HTR-8/SVneo (cell line): ENCODE measurements at places on chromosomes 6 and 20.

DNA sequence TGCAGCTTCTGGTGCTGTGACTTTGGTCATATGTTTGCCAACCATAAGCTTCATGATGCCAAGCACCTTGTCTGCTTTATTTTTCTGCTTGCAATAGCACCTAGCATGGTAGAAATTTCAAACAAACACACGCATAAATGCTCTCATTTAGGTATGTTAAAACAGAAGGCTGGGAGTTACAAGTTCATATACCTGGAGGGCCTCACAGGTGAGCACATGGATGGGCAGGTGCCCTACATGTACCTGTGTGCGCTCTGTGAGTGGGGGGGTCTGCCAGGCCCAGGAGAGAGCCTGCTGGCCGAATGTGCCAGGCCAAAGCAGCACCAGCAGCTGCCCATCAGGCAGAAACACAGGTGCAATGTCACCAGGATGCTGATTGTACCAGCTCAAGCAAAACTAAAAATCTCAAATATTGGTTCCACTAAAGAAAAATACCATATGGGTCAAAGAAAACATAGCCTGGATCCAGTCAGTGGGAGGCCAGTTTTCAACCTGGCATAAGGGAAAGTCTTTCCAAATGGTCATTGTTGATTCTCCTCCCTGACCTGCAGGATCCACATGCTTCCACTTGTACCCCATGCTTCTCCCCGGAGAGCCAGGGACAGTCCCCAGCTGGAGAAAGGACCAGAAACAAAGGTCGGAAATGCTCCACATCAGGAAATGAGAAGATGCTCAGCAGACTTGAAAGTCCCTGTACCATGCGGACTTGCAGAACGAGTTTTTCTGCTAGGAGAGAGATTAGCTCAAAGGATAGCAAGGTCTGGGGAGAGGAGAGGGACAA, 7.2 kb upstream of the PFDN4 start:
- no peak for DNase-seq

GRCh38 chr6:13004601-13005000, 288.0 kb downstream of the PHACTR1 start:
- no peak for DNase-seq

- peak; percentile 100 for DNase-seq
Observed at GRCh38 chr20:49187851-49188641, at the start of gene STAU1. TSS of gene STAU1 (minus strand) at chr20:49188334. CDS start at chr20:49166201, 22,133 bp downstream.

GRCh38 chr6:101000341-101000740, 119.2 kb upstream of the ASCC3 start:
- DNase-seq, result no peak

GRCh38 chr6:650098-650497, 6.8 kb downstream of the HUS1B start:
- no peak for DNase-seq

GRCh38 chr6:7919871-7920270, 9.3 kb upstream of the TXNDC5 start:
- peak; percentile 26 for DNase-seq

GRCh38 chr20:1656844-1657243, 735 bp downstream of the SIRPG start:
- DNase-seq, result no peak

DNA sequence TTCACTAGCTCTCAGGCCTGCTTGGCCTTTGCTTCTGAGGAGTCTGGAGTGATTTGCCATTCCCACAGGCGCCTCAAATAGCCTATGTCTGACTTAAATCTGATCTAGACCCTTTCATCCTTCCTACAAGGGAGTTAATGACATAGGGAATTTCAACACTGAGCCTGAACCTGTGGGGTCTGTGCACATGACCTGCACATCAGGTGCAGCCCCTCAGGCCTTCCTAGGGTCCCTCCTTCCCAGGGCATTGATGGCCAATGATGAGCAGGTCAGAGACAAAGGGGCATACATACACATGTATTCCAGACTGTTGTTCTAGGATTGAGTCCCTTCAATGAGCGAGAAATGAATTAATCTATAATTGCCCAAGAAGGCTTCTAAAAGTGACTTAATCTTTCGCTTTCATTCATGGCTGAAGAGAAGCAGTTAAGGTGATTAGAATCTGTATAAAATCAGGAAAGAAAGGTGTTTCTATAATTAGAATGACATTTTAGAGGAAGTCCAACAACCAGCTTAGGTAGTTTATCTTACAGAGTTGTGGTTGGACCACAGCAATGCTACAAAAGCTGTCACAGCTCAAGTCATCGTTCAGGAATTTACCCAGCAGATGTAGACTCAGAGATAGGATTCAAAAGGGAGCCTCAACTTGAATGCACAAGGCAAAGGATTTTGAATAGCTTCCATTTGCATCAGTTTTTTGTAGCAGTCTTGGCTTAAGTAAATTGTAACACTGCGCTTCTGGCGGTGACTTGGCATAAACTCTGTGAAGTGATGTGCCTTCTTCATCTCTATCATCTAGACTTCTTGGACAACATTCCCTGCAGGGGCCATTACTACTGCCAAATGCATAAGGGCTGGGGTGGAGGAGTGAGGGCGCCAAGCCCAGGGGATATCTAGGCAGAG, 27.0 kb upstream of the TBC1D7 start:
- DNase-seq, result peak; percentile 82

DNA sequence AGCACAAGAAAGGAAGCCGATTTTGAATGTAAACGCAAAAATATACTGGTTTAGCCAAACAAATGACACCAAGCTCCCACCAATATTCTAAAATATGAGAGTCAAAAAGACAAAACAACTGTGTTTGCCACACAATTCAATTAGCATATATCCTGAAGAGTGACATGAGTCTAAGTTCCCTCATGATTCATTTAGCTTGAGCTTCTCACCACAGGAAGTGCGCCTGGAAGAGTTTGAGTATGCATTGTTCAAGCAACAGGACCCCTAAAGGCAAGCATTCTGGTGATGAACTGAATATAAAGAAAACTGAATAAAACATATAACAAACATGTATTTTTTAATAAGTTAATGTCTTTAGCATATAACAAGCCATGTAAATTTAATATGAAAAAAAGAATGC, 115.2 kb upstream of the RUNX2 start:
- no peak for DNase-seq

DNA sequence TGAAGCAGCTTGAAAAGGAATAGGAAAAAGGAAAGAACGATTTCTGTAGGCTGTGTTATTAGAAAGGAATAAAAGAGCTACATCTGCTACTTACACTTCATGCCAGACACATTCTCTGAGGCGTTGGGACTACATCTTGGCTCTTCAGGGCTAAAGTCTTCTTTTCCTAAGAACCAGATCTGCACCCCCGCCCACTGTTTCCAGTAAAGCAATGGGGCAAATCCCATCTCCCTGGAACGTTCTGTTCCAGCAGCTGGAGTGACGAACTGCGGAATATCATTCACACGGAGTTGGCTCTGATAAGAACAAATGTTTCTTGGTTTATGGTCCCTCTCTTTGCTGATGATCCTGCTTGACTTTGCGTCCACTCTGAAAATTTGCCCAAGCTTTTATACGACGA, 26.9 kb downstream of the FAM50B start:
- no peak for DNase-seq

- DNase-seq, result peak; percentile 5
Observed at GRCh38 chr6:48535582-48536009, 424.6 kb upstream of the PTCHD4 start.

DNA sequence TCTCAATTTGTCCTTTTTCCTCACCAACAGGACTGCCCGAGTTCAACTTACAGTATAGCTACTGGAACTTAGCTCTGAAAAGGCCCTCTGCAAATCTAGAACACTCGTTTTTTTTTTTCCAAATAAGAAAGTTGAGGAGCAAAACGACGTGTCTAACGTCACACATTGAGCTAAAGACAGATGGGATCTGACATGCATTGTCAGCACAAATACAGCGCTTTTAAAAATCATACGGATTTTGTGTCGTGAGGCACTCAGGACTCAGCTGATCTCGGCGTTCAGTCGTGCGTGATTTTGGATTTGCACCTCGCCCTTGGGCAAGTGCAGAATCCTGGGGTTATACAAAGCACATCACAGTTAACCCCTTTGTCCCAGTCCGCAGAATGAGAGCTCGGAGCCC, 94.7 kb upstream of the ZNF322 start:
- no peak for DNase-seq

DNA sequence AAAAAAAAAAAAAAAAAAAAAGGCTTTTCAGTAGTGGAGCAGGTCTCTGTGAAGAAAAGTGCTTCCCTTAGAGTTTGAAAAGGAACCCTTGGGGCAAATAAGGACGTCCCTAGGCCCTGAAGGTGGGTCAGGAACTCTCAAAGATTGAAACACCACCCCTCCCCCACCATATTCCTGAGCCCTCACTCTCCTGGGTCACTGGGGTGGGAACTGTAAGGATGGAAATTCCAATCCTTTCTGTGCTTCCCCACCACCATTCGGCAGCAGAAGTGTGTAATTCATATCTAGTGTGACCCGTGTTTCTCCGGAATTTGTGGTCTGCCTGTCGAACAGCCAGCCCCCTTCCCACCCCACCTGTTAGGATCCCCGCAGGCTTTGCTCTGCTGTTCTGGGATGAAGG, 12.3 kb downstream of the CDYL start:
- DNase-seq, result no peak

DNA sequence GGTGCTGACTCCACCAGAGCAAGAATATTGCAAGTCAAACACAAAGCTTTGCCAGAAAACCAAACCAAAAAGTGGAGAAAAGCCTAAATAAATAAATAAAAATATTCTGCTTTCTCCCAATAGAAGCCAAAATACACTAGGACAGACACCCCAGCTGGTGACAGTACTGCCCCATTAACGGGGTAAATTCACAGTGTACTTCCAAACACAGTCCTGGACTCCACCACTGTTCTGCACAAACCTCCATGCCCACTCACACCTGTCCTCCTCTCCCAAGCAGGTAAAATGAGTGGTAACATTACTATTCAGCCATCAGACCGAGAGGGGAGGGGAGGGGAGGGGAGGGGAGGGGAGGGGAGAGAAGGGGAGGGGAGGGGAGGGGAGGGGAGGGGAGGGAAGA, 70.7 kb downstream of the RALGAPA2 start:
- no peak for DNase-seq

DNA sequence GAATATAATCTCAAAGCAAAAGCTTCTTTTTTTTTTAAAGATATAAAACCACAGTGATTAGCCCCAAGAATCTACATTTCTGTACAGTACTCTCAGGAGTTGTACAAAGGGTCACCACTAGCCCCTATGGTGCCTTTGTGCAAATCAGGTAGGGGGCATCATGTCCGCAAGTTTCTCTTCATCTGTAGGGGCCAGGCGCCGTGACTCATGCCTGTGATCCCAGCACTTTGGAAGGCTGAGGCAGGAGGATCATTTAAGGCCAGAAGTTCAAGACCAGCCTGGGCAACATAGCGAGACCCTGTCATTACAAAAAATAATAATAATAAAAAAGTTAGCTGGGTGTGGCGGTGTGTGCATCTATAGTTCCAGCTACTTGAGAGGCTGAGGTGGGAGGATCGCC, 63.9 kb downstream of the ZMYND8 start:
- DNase-seq, result no peak

DNA sequence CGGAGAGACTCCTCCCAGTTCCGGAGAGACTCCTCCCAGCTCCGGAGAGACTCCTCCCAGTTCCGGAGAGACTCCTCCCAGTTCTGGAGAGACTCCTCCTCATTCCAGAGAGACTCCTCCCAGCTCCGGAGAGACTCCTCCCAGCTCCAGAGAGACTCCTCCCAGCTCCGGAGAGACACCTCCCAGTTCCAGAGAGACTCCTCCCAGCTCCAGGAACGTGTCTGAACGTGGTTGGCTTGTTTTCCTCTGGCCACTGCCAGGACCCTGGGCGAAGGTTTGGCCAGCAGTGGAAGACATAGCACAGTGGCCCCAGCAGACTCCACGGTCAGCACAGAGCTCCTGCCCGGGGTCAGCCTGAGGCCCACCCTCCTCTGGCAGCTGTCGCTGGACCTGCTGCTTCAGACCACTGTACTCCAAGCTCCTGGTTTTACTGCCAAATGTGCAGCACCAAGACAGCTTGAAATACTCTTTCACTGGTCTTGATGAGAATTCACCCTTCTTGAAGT, 122.3 kb upstream of the AFDN start:
- no peak for DNase-seq

DNA sequence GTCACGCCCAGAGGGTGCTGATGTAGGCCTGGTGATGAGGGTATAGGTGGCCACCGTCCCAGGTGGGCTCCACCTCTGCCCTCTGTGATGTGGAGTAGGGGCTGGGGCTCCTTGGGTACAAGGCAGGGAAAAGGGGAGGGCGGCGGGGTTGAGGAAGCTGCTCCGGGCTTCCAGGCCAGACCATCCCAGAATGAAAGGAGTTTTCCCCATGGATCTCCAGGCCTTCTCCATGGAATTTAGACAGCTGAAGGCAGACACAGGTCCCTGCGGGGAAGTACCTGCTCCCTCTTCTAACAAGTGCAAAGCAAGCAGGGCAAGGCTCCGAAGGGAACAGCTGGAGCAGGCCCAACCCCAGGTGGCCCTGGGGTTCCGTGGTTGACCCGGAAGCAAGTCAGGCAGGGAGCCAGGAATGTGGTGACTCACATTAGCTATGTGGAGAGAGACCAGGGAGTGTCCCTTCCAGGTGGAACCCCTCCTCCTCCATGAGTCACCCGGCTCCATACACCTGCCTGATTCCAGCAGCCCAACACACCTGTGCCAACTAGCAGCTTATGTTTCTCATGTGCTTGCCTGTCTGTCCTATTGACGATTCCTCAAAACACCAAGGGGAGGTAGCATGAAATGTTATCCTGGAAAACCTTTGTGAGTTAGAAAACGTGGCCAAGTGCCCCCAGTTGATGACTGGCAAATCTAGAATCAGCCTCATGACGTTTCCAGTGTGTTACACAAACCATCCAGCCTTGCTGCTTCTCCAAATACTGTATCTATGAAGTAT, 59.7 kb upstream of the SNX9 start:
- DNase-seq, result peak; percentile 58

GRCh38 chr6:128327890-128328289, 192.5 kb downstream of the PTPRK start:
- DNase-seq, result no peak

GRCh38 chr6:84842525-84843166, 78.2 kb upstream of the TBX18 start:
- DNase-seq, result no peak

GRCh38 chr6:144849920-144850319, 564.8 kb downstream of the UTRN start:
- DNase-seq, result no peak

DNA sequence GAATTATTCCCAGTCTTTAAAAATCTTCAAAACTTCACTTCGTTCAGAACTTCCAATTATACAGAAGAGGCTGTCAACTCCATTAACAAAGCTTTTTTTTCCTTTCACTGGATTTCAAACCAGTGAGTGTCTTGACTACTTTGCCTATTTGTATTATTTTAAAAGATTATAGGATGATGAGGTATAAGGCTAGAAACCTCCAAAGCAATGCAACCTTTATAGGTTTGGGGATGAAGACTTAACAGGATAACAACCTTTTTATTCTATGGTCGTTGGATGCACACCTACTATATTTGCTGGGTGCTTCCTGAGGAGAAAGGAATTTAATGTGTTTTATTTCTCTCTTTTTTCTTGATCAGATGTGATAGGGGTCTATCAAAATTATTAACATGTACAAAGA, 1.9 kb upstream of the OVOL2 start:
- DNase-seq, result no peak

- no peak for DNase-seq
Observed at GRCh38 chr20:63778857-63779256, 39.3 kb downstream of the SLC2A4RG start.
